Activated T-cell treated with anti-CD3 and anti-CD28 coated beads, Interleukin-2, amount 50 U/mL, for 1 hour (primary cell): ENCODE measurements at places on chromosomes 5 and 9.

DNA sequence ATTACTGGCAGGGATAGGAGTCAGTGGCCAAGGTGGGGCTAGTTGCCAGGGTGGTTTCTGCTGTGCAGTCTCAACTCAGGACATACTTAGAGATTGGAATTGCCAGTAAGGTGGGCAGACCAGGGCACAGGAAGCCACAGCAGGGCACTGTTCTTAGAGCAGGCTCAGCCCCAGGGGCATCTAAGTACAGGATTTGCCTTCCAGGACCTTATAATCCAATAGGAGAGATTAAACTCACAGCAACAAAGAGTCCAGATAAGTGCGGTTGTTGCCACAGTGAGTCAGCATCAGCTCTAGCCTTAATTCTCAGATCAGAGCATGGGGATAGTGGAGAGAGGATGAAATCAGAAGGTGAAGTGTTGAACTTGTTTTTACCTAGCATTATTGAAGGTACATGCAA is 265.8 kb upstream of the TRPC7 start:
- DNase-seq: no peak

GRCh38 chr9:111851553-111851952 is 45.1 kb upstream of the UGCG start:
- DNase-seq: no peak

DNA sequence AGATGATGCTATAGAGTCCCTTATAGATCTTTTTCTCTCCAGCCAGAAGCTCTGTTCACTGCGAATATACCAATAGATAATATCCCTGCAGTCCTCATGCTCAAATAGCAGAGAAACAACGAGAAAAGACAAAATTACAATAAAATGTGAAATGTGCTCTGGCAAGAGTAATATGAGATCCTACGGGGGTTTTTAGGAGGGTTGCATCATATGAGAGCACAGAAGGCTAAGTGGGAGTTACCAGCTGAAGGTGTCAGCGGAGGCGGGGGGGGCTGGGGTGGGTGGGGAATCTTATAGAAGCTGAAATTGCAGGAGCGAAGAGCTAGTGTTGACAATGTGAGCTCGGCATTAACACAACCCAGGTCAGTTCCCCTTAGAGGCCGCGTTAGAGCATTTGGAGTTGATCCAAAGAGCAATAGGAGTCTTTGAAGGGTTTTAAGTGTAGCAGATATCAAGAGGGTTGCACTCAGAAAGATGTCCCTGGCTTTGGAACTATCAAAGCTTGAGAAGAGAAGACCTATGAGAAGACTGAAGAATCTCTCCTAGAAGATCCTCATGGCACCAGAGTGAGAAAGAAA is 109.7 kb downstream of the BASP1 start:
- no peak for DNase-seq

DNA sequence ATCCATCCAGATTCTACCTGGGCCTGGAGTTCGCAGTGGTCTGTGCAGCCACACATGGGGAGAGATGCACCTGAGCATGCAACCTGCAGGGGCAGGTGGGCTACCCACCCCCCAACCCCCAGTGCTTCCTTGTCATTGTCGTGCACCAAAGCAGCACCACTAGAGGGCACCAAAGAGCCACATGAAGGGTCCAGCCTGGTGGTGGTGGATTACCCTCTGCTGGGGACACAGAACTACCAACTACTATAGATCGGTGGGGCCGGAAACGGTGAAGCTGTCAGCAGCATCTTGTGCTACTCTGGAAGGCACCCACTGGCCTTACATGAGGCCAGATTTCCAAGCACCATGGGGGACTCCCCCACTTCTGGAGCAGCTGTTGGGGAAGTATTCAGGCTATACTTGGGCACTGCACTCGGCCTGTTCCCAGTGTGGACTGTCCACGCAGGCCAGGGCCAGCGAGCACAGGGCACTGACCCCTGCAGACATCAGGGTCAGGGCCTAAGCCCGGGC is 60.2 kb upstream of the TBC1D2 start:
- DNase-seq: peak; percentile 70

DNA sequence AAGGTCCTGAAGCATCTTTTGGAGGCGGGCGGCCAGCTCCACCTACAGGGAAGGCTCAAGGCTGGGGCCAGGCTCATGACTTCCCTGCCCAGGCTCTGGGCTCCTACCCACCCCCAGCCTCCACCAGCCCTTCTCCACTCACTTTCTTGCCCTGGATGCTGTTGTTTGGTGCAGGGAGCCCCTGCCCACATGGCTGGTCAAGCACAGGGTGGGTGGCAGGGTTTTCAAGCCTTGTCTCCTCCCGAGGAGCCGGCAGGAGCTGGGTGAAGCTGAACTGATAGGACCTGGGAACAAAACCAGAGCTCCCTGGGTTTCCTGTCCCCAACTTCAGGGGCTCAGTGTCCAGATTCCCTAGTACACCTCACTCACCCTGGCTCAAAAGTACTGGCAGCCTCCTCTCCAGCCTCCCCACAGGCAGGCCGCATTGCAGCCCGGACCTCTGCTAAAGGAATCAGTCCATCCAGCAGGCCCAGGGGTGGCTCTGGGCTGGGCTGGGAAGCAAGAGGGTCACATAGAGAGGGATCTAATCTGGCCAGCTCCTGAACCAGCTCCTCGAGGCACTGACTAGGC is 6.9 kb downstream of the SHROOM1 start:
- no peak for DNase-seq

- no peak for DNase-seq
Measured at GRCh38 chr9:128216781-128217553, 13.8 kb downstream of the DNM1 start.

DNA sequence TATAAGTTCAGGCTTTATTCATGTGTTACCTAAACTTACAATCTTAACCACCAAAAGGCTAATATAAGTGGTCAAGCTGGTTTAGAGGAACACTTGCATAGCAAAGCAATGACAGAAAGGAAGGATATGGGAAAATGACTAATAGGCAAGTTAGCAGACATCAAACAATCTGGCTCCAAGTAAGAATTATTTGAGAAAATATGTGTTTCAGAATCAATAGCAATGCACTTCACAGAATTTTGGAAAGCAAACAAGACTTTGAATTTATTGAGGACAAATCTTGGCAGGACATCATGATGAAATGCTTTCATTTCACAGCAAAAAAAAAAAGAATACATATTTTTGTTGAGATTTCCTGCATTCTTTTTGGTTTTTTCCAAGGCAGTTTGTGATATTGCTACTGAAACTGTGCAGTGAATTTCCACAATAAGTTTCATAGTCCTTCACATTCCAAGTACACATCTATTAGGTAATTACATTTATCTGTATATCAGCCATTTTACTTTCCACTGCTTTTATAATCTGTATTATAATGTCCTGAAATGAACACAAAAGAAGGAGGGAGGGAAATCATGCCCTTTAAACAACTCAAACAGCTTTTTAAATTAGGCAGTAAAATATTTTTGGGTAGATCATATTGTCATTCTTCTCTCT is 417.9 kb downstream of the NR2F1-AS1 start:
- DNase-seq: no peak

- DNase-seq: no peak
Measured at GRCh38 chr9:38226491-38226951, 157.5 kb upstream of the SHB start.

DNA sequence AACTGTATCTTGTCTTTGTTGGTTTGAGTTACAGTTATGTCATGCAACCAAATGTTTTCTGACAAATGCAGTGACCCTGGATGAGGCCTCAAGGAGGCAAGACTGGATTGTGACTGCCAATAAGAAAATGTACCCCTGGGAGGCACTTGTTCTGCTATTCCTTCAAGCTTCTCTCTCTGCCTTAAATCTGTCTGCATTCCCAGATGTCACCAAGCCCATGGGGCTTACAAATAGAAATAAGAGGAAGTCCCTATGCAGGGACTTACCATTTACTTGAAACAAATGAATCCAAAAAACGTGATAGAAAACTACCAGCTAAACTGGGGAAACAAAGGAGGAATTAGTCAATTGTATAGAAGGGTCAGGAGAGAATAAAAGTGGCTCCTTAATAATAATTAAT is 8.2 kb upstream of the PARP8 start:
- DNase-seq: no peak

- DNase-seq: no peak
Measured at GRCh38 chr5:108295578-108296368, 86.1 kb downstream of the FBXL17 start.

GRCh38 chr9:82424599-82425120 is 436.1 kb downstream of the SPATA31D1 start:
- no peak for DNase-seq

DNA sequence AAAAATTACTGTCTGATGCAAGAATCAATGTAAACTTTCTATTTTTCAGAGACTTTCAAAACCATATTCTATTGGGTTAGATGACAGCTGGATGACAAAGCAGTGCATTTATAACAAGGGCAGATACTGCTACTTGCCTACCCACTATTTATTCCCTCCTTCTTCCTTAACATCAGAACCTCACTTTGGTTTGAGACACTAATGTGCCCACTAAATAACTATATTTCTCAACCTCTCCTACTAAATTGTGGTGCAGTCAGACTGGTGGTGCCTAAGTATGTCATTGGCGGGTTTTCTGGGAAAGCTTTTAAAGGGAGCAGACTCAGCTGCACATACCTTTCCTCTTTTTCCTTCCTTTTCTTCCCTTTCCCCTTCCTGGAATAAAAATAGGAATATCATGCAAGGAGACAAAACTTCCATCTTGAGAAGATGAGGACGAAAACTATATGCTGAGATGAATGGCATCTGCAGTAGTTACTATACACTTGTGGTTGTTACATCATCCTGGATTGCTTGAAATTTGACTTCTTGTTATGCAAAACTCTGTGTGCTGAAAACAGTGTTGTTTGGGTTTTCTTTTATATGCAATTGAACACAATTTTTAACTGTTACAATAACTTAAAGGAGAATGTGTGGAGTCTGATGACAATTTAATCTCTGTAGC is 43.8 kb downstream of the PRR16 start:
- DNase-seq: no peak

DNA sequence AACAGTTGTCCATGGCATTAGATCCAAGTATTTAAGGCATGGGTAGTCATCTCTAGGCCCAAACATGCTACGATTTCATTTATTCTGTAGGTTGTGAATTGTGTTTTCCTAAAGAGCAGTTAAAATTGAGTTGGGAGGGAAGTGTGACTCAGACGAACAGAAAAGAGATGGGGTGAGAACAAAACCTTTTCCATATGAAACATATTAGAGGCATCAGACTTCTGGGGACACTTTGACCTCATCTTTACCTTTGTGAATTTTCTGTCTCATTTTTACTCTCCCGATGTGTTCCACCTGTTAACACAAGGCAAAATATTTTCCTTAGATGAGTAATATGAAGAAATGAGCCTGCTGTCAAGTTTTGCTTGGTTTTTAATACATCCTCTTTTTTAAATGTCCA is 181.3 kb downstream of the ESM1 start:
- no peak for DNase-seq

DNA sequence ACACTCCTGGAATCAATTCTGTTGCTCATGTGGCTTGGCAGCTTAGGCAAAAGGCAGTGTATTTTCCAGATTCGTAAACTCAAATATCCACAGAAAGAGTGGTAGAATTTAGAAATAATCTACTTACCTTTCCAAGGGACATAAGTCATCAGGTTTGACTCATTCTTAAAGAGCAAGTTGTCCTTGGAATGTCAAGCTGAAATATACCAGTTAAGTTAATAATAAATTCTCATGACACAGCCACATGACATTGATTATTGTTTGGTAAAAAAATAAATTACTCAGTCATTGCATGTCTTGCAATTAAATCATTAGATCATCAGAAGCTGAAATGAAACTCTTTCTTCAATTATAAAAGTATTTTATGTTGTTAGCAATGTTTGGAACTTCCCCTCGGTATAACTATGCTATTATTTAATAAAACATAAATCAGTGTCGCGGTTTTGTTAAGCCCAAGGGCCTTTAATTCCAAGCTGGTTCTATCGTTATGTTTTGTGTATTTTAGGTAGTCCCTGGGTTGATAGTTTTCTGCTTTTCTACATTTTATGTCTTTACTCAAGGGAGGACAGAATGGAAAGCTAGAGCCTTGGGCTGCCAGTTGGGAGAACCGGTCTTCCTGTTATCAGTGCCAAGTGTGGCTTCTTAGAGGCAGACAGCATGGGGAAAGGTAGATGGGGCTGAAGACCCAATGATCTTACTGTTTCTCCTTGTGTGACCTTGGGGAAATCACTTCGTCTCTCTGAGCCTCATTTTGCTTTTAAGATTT is 79.3 kb upstream of the PRLR start:
- DNase-seq: no peak

GRCh38 chr5:67552773-67553172 is 356.2 kb upstream of the CD180 start:
- DNase-seq: no peak

- no peak for DNase-seq
Measured at GRCh38 chr5:146409054-146409671, 38.0 kb upstream of the TCERG1 start.

DNA sequence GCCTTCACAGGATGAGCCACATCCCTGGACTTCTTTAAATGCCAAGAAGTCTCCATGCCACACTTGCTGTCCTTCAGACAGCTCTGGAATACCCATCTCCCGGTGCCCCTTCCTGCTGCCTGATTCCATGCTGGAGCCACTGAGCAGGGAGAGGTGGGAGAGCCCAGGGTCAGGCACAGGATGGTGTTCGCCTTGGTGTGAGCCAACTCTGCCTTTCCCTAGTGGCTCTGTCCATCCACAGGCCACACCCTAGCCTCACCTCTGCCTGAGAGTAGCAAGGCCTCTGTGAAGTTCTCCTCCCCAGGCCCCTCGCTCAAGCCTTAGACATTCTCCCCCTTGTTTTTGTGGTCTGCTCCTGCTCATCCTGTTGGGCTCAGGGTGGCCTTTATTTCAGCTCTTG is 54.2 kb upstream of the ANGPTL2 start:
- no peak for DNase-seq

GRCh38 chr5:170474489-170475274 is 29.1 kb upstream of the KCNIP1 start:
- DNase-seq: no peak

GRCh38 chr5:41842777-41843176 is 27.4 kb downstream of the OXCT1 start:
- DNase-seq: no peak

DNA sequence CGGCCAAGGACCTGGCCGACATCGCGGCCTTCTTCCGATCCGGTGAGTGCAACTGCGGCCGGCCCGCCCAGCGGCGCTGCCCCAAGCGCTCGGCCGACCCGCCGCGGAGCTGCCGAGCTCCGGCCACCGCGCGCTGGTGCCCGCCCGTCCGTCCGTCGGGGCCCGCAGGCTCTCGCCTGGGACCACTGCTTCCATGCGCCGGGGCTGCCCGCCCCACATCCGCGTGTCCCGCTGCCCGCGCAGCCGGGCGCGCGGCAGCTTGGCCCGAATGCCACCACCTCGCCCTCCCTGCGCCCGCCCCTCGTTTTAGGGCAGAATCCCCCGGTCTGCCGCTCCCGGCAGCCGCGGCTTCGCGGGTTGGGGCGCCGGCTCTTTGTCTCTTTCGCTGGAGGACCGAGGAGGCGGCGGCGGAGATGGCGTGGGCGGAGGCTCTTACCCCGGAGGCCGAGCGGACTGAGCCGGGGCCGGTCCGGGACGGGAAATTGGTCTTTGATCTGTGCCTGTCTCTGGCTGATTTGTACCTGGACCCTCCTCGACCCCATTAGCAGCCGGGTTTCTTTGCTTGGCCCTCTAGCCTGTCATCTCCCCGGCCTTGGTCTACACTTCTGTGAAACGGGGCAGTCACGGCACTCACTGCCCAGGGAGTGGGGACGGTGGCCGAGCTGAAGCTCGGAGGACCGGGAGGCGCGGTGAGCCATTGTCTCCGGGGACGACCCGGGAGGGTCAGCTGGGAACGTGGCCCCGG is 871 bp downstream of the TRIO start:
- peak; percentile 48 for DNase-seq
